ENCODE measurements at places on chromosomes 2 and 18.

DNA sequence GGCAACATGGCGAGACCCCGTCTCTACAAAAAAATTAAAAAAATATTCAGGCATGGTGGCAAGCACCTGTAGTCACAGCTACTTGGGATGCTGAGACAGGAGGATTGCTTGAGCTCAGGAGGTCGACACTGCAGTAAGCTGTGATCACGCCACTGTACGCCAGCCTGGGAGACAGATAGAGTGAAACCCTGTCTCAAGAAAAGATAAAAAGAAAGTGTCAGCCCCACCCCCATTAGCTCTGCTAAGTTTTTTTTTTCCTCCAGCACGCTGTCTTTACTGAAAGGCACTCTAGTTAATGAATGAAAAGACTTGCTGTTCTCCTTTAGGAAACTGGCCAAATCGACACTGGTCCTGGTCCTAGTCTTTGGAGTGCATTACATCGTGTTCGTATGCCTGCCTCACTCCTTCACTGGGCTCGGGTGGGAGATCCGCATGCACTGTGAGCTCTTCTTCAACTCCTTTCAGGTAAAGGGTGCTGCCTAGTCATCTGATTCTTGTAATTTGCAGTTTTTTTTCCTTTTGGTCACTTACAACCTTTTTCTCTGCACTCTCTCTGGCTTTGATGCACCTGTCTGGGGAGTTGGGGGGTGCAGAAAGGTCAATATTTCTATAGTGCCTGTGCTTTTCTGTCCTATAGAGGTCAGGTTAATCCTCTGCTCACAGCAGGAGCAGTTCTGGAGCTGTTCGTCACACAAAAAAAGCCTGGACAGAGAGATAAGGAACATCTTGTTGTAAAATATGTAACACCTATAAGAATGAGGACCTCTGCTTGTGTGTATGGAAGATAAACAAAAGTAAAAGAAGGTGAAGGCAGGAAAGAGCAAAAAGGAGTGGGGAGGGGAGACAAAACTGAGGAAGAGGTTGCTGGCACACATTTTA, 82.3 kb downstream of the PTH2R start:
- no peak for DNase-seq

- no peak for DNase-seq
Observed at GRCh38 chr18:26931659-26932058, 66.2 kb upstream of the AQP4 start.

DNA sequence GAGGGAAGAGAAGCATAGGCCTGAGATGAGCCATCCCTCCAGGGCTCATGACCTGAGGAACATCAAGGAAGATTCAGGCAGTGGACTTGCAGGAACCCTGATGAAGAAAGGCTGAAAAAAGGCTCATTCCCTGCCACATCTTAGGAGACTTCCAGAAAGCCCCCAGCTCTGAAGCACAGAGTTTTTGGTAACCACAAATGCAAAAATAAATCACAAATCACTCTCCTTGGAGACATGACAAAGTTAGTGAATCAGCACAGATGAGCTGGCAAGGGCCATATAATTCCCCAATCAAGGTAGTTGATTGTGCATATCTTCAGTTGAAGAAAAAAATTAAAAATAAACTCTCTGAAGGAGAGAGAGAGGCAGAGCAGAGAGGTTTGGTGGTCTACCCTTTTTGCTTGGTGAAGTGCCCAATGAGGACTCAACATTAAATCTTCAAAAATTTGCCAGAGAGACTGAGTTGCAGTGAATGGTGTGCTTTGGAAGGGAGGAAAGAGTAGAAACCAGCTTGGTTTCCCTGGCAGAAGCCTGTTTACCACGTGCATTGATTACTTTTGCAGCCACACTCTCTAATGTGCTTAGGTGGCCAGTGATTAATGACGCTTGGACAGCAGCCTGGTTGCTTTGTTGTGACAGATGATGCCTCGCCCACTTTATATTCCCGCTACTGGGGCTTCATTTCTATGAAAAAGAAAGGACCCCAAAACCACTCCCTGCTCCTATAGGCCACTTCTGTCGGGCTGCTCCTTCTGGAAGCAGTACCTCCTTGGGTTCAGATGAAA, 257.4 kb upstream of the SLC14A2 start:
- DNase-seq, result no peak

DNA sequence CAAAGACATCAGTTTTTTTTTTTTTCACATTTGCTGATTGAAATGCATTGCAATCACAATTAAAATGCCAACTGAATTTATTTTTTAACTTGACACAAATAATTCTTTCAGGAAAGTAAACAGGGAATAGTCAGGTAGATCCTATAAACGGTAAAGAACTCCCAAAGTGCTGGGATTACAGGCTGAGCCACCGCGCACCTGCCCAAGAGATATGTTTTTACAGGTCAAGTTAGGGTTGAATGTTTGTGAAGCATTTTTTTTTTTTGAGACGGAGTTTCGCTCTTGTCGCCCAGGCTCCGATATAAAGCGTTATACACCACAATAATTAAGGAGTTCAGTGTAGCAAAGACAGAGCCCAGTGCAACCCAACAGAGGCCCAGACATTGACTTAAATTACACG, 15.1 kb downstream of the ITM2C start:
- no peak for DNase-seq

DNA sequence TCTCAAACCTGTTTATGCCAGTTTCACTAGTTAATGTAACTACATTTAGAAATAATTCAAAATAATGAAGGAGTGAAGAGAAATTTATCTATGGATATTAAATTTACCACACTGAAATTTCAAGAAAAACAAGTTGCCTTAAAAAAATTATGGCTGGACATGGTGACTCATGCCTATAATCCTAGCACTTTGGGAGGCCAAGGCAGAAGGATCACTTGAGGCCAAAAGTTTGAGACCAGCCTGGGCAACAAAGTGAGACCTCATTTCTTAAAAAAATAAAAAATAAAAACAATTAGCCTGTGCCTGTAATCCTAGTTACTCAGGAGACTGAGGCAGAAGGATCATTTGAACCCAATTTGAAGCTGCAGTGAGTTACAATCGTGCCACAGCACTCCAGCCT, 29.9 kb downstream of the HDLBP start:
- DNase-seq, result no peak

DNA sequence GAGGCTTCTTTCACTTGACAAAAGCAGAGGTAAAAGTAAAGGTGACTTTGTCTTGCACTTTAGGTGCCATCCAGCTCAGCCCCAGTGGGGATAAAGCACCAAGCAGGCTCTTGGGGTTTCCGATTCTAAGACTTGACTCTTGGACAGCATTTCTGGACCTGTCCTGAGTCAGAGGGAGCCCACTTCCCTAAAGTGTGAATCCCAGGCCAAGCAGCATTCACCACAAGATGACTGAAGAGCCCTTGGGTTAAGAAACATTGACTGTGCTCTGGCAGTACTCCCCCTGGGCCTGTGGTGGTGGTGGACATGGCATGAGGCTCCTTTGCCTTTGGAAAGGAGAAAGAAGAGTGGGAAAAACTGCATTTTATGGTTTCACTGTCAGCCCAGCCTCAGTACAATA, 638.0 kb upstream of the VRK2 start:
- DNase-seq, result no peak

- peak; percentile 98 for DNase-seq
Observed at GRCh38 chr2:105403783-105404698, 5.2 kb upstream of the FHL2 start.

GRCh38 chr2:225662101-225662500, 262.6 kb downstream of the NYAP2 start:
- DNase-seq, result no peak

DNA sequence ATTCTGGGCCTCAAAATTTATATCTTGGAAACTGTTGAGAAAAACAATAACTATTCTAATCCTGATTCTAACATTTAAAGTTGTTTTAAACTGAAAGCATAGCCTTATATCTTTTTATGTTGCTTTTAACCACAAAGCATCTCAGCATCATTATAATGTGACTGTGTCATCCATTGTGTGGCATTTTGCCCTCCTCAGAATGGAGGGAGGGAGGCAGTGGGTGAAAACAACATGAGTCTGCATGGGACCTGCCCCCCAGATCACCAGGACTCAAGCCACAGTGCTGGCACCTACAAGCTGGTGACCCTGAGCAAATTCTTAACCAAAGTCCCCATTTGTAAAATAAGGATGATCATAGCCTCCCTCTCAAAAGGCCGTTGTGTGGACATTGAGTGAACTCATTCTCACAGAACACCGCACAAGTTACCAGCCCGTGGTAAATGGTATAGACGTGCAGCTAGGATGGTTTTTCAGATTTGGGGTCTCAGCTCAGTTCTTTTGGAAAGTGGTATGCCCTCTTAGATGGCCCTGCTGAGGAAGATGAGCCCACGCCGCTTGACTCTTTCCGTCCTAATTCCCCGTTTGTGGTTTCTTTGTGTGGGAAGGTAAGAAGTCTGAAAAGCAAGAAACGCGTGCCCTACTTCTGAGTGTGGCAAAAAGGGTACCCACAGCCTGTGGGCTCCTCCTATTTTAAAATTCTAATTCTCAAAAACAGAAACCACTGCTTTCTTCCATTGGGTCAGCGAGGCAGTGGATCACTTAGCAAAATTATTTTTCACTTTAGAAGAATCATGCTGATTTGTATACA, 305.0 kb upstream of the ID2 start:
- no peak for DNase-seq

DNA sequence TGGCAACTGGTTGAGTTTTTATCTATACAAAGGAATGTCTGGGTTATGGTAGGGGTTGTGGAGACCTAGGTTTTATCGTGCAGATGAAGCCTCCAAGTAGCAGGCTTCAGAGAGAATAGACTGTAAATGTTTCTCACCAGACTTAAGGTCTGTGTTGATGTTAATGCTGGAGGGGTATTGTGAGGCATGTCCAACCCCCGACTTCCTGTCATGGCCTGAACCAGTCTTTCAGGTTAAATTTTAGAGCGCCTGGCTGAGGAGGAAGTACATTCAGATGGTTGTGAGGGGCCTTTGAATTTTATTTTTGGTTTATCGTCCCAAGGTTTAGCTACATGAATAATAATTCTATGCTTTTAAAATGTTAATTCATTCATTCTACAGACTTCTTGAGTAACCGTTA, 435.1 kb downstream of the DLGAP1 start:
- DNase-seq, result no peak

GRCh38 chr2:24903161-24904103, 16.6 kb downstream of the ADCY3 start:
- DNase-seq, result no peak

DNA sequence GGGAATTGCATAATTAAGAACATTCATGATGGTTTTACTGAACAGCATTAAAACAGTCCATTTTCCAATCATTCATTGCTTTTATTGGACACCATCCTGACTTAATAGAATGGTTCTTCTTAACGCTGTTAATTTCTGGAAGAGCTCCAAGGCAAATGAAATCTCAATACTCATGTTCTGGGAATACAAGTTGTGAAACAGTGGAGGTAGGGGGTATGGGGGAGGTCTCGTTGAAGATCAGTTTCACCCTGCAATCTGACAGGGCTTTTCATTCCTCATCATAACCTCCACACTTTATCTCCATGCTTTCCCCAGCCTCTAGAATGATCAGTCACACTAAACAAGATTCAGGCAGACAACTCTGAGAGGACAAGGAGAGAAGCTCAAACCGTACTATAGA, 113.6 kb downstream of the ETAA1 start:
- no peak for DNase-seq

GRCh38 chr2:119741868-119742267, 17.9 kb upstream of the PTPN4 start:
- DNase-seq, result no peak

GRCh38 chr18:10495936-10496335, 29.9 kb upstream of the NAPG start:
- DNase-seq, result no peak

- no peak for DNase-seq
Observed at GRCh38 chr18:68447286-68447685, 267.6 kb downstream of the TMX3 start.

GRCh38 chr2:241859436-241860183, 916 bp upstream of the PDCD1 start:
- DNase-seq, result no peak

GRCh38 chr2:36376992-36377738, 21.6 kb downstream of the CRIM1 start:
- DNase-seq, result no peak

DNA sequence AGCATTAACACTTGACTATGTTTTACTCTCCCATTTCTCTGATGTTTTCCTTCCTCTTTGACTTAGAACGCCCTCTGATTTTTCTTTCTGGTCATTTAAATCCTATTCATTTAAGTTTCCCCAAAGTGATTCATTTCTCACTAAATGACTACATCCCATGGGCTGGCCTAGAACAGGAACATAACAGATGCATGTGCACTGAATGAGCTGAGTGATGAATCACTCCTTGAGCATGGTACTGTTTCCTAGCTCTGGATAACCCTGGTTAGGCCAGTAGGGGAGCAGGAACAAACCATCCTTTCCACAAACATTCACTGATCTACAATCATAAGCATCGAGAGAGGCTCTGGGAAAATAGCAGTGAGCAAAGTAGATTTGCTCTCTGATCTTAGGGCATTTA, 221.9 kb upstream of the SETBP1 start:
- DNase-seq, result peak; percentile 40
